Activated CD8-positive, alpha-beta T cell treated with anti-CD3 and anti-CD28 coated beads for 36 hours (primary cell): ENCODE measurements at places on chromosomes 7 and 10. TPM values are rescaled to one million over a fixed set of nuclear protein-coding genes. Genes with fewer than 3 reads are reported as not detected.
A peak's percentile ranks its signal among the peaks of the same experiment; 100 is the strongest.

- DNase-seq = no peak
Observed at GRCh38 chr10:97058521-97058920, 127.2 kb downstream of the SLIT1 start.

- no peak for DNase-seq
Observed at GRCh38 chr7:92631850-92632487, 41.8 kb upstream of the FAM133B start.

Gene SLC18A2
- not detected for total RNA-seq

DNA sequence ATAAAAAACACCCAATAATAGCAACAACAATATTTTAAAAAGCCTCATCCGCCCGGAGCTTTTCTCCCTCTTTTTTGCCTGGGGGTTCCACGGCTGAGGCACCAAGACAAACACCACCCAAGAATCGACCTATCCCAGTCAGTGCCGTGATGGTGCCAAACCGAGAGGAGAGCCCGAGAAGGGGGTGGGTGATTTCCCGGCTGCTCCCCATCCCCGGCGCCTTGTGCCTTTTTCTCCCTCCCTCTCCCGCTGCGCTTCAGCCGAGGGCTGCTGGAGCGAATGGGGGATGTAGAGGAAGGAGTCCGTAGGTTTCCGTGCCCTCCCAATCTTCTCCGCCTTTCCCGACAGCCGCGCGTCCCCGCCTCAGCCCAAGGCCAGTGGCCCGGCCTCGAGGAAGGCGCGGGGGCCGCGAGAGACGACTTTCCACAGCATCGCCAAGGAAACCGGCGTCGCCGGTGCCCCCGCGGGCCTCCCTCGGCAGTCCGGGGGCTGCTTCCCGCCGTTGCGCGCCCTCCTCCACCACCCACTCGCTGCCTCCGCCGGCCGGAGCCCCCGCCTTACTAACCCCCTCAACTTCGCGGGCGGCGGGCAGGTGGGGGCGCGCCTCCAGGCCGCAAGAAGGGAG lies 1.3 kb downstream of the EGR2 start:
- peak; percentile 33 for DNase-seq

- DNase-seq = no peak
Observed at GRCh38 chr7:90244565-90244908, 437 bp upstream of the CFAP69 start.

GRCh38 chr10:22998091-22998490 lies 70.2 kb downstream of the ARMC3 start:
- no peak for DNase-seq

Gene SPAG6
- total RNA-seq = not detected

DNA sequence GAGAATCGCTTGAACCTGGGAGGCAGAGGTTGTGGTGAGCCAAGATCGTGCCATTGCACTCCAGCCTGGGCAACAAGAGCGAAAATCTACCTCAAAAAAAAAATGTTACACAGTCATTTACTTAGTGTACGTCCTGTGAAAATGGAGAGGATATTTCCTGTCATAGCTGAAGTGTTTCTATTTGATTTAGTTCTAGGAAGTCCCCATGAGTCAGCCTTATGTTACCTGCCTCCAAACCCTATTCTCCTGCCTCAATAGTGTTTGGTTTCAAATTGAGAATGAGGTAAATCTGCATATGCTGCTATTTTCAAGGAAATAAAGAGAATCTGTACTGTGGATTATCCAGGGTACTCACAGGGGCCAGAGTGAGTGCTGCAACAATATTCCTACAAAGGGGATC lies 1284.5 kb upstream of the AUTS2 start:
- no peak for DNase-seq

GRCh38 chr10:112137154-112137987 lies 46.2 kb downstream of the GPAM start:
- DNase-seq = peak; percentile 81

Gene CYP2W1
- total RNA-seq = not detected

Gene GATA3
- total RNA-seq = 27.2 TPM

DNA sequence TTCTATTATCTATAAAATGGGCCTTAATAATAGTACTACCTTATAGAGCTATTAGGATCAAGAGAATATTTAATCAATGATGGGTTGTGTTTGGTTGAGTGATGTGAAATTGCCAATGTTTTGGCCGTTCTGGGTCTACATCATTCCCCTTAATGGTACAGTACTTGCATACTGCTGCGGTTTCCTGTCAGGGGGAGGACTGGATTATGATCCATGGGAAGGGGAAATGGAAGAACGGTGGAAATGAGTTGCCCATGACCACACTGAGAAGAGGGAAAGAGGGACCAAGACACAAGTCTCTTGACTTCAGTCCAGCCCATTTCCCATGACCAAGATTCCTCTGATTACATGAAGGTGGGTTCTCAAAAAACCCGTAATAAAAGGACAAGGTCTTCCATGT lies 999 bp upstream of the MRPS24 start:
- no peak for DNase-seq

GRCh38 chr7:156556083-156556482 lies 84.5 kb upstream of the RNF32 start:
- no peak for DNase-seq

GRCh38 chr7:69844264-69844868 lies 246.1 kb downstream of the AUTS2 start:
- no peak for DNase-seq

- no peak for DNase-seq
Observed at GRCh38 chr7:21966271-21966670, 20.6 kb upstream of the CDCA7L start.

DNA sequence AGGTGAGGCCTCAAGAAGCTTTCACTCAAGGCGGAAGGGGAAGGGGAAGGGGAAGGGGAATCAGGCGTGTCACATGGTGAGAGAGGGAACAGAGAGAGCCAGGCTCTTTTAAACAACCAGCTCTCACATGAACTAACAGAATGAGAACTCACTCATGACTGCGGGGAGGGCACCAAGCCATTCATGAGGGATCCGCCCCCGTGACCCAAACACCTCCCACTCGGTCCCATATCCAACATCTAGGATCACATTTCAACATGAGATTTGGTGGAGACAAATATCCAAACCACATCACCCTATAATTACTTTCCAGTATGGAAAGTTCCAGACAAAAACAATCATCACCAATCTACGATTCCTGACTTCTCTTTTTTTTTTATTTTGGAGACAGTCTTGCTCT lies 22.9 kb downstream of the HIP1 start:
- DNase-seq = no peak

DNA sequence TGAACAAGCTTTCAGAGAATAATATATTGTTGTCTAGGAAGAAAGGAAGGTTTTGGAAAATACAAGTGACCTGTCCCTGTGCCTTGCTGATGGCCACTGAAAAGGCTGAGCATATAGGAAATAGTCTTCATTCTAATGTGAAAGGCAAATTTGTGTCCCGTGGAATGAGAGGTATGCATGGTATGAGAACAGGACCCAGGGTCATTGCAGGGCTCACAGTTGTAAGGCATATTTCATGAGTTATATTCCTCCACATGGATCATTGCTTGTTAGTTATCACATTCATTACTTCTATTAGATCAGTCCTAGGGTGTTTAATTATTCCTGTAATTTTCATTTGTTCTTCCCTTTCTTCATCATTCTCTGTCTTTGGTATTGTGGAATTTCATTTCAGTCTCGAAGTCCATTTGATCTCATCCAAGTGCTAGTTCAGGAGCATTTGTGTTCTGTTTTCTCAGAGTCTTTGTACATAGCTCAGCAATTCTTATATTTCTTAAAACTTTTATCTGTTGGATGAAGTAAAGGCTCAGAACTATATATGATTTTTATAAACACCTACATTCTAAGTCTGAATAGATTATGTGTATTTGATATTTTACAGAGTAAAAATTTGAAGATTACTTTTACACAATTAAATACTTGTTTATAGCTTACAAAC lies 39.4 kb upstream of the ARHGAP21 start:
- DNase-seq = no peak

- no peak for DNase-seq
Observed at GRCh38 chr10:851901-852300, 79.6 kb downstream of the LARP4B start.

DNA sequence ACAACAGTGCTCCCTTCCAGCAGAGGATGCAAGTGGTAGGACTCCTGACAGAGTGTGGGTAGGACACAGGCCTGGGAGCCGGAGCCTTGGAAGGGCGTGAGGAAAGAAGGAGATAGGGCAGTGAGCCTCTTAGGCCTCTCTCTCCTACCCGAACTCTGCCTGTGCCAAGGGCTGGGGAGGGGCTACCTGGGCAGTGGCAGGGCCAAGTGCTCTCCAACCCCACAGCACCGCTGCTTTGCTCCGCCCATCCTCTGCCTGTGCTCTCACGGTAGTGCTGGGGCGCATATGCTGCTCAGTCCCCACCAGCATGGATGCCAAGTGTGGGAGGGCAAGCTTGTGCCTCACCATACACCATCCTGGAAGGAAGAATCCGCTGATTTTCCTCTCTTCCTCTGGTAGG lies 7.5 kb downstream of the FAM131B start:
- no peak for DNase-seq

- DNase-seq = no peak
Observed at GRCh38 chr7:130278860-130279259, 12.2 kb downstream of the CPA2 start.

GRCh38 chr10:43375401-43376020 lies 4.1 kb downstream of the FXYD4 start:
- no peak for DNase-seq

DNA sequence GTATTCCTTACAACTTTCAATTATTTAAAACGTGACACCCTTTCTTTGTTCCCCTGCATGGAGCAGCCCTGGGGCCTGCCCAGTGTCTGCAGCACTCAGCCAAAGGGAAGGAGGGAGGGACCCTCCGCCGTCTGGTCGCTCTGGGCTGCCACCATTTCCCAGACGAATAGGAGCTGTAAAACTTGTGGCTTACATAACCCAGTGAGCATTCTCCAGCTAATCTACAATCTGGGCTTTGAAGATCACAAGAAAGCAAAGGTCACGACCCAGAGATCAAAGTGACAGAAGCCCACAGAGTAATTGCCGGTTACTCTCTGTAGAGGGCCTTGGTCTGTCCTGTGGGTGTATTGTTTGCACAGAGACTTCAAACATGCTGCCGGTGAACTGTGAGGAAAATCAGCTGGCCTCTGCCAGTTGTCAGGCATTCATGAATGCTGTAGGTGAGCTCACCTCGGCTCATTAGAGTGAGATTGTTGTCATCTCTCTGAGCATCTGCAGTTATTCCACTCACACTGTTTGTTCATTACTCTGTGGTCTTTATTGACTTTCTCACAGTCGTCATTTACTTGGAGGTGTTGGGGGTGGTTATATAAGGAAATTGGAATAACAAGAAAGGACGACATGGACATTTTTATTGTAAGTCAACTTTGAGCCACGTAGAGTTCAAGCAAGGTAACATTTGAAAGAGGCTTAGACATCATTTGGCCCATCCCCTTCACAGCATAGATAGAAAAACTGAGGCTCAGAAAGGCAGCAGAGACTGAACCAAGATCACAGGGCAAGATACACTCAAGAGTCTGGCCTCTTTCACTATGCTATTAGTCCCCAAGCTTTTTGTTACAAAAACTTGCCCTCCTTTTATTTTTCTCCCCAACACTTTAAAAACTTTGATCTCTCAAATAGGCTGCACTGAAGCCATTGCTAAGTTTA lies 619.8 kb downstream of the LRMDA start:
- DNase-seq = no peak

Gene ECHDC3
- 1.1 TPM for total RNA-seq

DNA sequence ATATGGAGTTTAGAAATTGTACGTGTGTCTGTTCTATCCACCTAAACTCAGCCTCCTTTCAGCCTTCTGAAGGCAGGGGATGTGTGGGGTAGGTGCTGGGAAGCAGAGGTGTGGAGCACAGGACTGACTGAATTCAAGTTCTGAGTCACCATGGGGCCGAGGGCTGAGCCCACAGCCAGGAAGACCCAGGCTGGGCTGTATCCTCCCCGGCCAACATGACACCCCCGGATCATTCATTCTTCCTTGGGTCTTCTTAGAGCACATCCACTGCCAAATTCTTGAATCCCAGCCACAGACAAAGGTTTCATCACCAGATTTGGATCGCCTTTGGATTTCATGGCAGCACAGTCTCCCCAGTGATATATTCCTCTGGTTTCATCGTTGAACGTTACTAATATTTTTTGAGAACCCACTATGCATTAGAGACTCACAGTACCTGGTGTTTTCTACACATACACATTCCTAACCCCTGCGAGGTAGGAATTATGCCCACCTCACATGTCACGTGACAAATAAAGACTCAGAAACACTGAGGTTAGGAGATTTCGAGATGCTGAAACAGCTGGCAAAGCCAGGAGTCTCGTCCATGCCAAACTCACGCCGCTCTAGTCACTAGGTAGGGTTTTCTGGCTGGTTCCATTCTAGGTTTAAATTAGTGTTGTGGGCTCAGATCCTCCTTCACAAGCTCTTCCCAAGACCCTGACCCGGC lies 26.9 kb downstream of the CCDC3 start:
- DNase-seq = no peak

Gene ATP6V0A4
- not detected for total RNA-seq

Gene DGKI
- 0.38 TPM for total RNA-seq

DNA sequence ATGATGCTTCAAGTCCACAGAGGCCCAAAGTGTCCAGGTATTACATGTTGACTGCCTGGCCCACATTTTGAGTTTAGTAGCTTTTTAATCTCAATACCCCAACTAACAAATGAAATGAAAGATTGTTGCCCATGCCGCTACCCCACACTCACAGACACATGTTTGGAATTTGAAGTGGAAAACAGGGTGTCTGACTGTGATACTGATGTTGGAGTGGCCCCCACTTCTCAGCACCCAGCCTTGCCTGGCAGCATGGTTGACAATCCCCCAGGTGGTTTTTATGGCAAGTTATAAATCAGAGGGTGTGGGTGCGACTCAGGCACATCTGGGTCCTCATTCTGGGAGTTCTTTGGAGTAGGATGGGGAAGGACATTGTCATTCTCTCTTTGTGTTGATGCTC lies 314.7 kb upstream of the ZNF32 start:
- DNase-seq = no peak

DNA sequence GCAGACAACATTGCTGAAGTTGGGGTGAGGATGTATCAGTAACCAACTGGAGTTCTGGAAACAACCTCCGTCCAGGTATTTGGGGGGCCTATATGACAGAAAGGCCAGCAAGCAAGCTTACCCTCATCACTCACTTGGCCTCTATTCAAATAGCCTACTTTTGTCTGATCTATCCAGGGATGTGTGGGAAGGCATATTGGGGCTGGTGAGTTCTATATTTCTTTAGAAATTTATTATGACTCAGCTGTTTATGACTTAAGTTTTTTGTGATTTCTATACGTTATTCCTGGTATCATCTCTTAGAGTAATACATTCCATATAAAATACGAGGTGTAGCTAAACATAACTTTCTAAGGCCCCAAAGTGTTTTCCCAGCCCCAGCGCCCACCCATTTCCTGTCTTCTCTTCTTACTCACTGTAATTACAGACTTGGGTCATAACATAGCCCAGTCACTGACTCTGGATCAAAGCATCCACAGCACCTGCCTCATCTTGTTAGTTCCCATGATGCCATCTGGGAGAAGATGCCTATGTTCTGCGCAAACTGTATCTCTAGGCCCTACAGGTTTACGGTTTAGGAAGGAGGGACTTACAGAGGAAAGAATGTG lies 18.1 kb downstream of the GARS1 start:
- DNase-seq = peak; percentile 44
